ENCODE measurements at places on chromosomes 4 and X.

- no peaks in the 10 kb centered on the region for H3K4me1 ChIP-seq
- no peaks in the 10 kb centered on the region for H3K27me3 ChIP-seq
- no peak overlapping the region for H3K4me3 ChIP-seq
Observed at GRCh38 chrX:5936438-5936837, 292.2 kb downstream of the NLGN4X start.

DNA sequence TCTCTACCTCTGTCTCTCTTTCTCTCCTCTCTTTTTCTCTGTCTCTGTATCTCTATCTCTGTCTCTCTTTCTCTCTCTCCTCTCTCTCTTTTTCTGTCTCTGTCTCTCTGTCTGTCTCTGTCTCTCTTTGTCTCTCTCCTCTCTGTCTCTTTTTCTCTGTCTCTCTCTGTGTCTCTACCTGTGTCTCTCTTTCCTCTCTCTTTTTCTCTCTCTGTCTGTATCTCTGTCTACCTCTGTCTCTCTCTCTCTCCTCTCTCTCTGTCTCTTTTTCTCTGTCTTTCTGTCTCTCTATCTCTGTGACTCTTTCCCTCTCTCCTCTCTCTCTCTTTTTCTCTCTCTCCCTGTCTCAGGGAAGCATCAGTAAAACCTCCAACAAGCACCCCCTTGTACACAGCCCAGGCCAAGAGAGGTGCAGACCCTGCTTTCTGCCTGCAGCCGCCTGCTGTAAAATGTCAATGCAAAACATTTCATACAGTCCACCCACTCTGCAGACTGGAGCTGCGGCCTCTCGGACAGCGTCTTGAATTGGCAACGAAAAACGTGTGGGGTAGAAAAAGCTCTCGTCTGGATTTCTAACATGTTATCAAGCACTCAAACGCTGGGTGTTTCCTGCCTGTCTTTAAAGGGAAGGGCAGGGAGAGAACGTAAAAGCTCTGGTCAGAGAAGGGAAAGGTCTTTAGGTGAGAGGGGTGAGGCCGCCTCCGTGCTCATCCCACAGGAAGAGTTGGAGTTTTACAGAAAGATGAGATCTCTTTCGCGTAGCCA is 3.7 kb upstream of the SHOX start:
- H3K27me3 ChIP-seq = peaks cover 44% of the 10 kb centered on the region
- no peaks in the 10 kb centered on the region for H3K4me1 ChIP-seq
- no peak for DNase-seq
- no peaks in the 10 kb centered on the region for H3K36me3 ChIP-seq
- H3K4me3 ChIP-seq = no peak overlapping the region

DNA sequence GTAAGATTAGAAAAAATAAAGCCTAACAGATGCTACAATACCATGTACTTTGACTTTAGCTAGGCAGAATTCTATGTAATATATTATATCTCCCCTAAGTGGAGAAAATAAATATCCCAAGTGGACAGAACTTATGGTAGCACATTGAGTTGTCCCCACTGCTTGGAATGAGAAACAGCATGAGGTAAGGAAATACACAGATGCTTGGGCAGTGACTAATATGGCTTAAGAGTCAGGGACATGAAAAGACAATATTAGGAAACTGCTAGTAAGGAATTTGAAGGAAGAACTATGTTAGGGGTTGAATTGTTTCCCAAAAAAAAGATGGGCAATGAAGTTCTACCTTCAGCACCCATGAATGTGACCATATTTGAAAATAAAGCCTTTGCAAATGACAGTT is 2265.1 kb downstream of the PCDH7 start:
- DNase-seq = no peak
- no peaks in the 10 kb centered on the region for H3K27me3 ChIP-seq
- H3K4me1 ChIP-seq = no peaks in the 10 kb centered on the region
- H3K36me3 ChIP-seq = no peaks in the 10 kb centered on the region

DNA sequence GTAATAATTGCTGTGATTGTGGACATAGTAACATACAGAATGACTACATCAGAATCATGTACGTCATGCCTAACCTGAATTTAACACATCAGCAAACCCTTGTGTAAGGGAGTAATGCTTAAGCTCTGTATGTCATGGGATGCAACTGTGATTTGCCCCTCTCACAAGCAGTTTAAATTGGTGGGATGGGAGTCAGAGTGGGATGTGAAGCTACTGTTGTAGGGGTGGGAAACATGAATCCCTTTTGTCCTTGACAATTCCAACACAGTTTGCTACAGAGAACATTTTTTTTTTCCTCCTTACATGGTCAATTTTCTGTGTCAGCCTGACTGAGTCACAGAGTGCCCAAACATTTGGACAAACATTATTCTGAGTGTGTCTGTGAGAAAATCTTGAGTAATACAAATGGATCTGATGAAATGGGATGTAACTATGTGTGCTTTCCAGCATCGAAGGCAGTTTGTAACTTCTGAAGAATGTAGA is 392.8 kb downstream of the GPM6A start:
- no peaks in the 10 kb centered on the region for H3K36me3 ChIP-seq
- no peak overlapping the region for H3K4me3 ChIP-seq
- peaks cover 33% of the 10 kb centered on the region for H3K4me1 ChIP-seq
- no peak for DNase-seq
- H3K27ac ChIP-seq = peak overlapping the region; percentile 87

DNA sequence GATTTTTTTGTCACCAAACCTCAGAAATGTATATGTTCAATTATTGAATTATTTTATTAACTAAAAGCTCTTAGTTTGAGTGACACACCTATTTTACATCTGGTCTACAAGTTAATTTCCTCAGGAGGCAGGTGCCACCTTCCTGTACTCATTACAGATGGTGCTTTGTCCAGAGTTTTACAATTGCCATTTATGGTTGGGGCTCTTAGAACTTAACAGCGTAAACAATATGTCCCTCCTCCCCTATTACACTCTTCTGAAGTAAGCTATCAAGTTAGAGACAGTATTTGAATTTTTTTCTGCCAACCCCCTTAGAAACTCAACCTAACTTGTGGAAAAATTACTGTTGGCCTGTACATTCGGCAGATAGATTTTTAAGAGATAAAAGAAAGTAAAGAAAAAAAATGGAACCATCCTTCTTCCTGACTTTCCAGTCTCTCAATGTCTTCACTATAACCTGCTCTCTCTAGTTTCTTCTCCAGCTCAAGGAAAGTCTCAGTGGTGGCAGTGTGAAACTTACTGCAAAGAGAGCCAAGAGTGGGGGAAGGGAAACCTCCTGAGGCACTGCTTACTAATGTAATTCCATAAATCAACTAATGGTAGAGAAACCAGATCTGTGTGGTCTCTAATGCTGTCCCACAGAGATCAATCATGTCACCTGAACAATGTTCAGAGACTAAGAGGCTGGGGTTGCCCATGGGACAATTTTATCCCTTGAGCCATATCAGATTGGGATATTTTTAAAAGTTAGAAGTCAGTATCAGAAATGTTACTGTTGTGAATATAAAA is 7.8 kb downstream of the CXXC4 start:
- H3K4me3 ChIP-seq = no peak overlapping the region
- H3K36me3 ChIP-seq = no peaks in the 10 kb centered on the region
- no peak for DNase-seq
- H3K27me3 ChIP-seq = peaks cover 30% of the 10 kb centered on the region

DNA sequence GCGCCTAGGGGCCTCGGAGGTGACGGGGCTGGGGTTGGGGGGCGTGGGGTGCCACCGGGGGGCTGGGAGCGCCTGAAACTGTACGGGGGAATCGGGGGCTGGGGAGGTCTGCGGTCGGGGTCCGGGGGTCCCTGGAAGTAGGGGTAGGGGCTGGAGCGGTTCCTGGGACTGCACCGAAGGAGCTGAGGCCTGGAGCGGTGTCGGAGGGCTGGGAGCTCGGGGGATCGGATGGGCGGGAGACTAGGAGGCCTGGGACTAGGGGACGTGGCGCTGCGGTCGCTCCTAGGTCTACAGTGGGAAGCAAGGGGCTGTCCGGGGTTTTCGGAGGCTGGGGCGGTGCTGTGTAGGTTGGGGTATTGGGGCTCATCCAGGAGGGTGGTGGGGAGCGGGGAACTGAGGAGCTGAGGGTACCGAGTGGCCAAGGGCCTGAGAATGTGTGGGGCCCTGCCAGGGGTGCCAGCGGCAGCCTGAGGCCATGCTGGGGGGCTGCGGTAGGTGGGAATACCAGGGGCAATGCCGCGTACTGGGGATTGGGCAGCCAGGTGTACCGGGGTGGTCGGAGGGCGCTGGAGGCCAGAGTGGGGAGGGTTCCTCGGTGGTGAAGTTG is 562 bp downstream of the AKAP17A start:
- peak overlapping the region; percentile 64 for H3K4me3 ChIP-seq
- no peak for DNase-seq
- peaks cover 3% of the 10 kb centered on the region for H3K4me1 ChIP-seq
- peaks cover 40% of the 10 kb centered on the region for H3K36me3 ChIP-seq
- H3K27ac ChIP-seq = peak overlapping the region; percentile 58
- H3K27me3 ChIP-seq = no peaks in the 10 kb centered on the region

DNA sequence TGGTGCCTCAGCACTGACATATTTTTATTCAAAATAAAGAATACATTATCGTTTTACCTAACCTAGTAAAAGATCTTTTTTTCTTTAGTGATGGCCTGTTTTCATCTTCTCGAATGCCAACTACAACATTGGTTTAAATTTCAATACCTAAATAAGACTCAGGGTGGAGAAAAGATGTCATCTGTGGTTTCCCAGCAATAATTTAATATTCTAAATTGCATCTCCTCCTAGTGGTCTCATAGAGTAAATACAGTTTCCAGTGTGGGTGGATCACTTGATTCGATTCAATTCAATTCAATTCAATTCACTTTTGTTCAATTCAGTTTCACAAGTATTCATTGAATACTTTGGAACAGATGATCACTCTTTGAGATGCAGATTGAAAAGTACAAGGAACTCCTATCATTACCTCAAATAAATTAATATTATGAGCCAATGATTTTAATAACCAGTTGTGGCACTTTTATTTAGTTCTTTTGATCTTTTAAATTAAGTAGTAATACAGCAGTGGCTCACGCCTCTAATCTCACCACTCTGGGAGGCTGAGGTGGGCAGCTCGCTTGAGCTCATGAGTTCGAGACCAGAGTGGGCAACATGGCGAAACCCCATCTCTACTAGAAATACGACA is 427.2 kb downstream of the FAT4 start:
- H3K27me3 ChIP-seq = no peaks in the 10 kb centered on the region
- DNase-seq = no peak
- no peak overlapping the region for H3K4me3 ChIP-seq
- H3K27ac ChIP-seq = no peak overlapping the region

DNA sequence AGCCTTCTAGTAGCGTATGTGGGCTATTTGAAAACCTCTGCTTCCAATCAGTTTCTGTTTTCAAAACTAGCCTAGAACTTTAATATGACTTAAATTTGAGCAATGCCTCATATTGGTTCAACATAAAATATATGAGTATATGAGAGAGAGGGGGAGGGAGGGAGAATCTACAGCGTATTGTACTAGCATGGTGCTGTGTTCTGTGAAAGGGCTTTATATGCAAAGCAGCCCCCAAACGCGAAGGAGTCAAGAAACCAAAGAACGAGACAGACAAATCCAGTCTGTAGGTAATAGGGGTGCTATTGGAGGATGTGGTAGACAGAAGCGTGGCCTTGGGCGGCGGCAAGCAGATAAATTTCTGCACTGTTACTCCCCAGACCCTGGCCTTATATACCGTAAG is 784 bp upstream of the ANXA5 start:
- H3K4me1 ChIP-seq = peaks cover 18% of the 10 kb centered on the region
- no peak for DNase-seq
- no peaks in the 10 kb centered on the region for H3K27me3 ChIP-seq
- peaks cover 24% of the 10 kb centered on the region for H3K36me3 ChIP-seq
- peak overlapping the region; percentile 97 for H3K4me3 ChIP-seq
- H3K27ac ChIP-seq = peak overlapping the region; percentile 97

GRCh38 chrX:47176101-47176740 is 17.4 kb upstream of the UBA1 start:
- DNase-seq = no peak
- H3K27ac ChIP-seq = no peak overlapping the region
- H3K4me3 ChIP-seq = no peak overlapping the region
- H3K36me3 ChIP-seq = peaks cover 15% of the 10 kb centered on the region
- no peaks in the 10 kb centered on the region for H3K27me3 ChIP-seq

- H3K36me3 ChIP-seq = peaks cover 14% of the 10 kb centered on the region
- no peak for DNase-seq
- H3K27me3 ChIP-seq = no peaks in the 10 kb centered on the region
- H3K27ac ChIP-seq = no peak overlapping the region
- peaks cover 12% of the 10 kb centered on the region for H3K4me1 ChIP-seq
Observed at GRCh38 chr4:676871-677235, 2.5 kb downstream of the MYL5 start.

GRCh38 chr4:164410401-164410800 is 343.5 kb upstream of the SMIM31 start:
- H3K4me1 ChIP-seq = no peaks in the 10 kb centered on the region
- no peaks in the 10 kb centered on the region for H3K27me3 ChIP-seq
- H3K36me3 ChIP-seq = no peaks in the 10 kb centered on the region
- no peak overlapping the region for H3K4me3 ChIP-seq
- H3K27ac ChIP-seq = no peak overlapping the region
- no peak for DNase-seq

All from RWPE2 (cell line).